CD4-positive, alpha-beta T cell treated with Interleukin-4 for 4 hours (primary cell): ENCODE measurements at places on chromosomes 5 and 9.
A peak's percentile ranks its signal among the peaks of the same experiment; 100 is the strongest.

- DNase-seq = no peak
Measured at GRCh38 chr5:168860081-168860480, 280.9 kb upstream of the PANK3 start.

- no peak for DNase-seq
Measured at GRCh38 chr5:172632346-172633092, 8.5 kb upstream of the NEURL1B start.

DNA sequence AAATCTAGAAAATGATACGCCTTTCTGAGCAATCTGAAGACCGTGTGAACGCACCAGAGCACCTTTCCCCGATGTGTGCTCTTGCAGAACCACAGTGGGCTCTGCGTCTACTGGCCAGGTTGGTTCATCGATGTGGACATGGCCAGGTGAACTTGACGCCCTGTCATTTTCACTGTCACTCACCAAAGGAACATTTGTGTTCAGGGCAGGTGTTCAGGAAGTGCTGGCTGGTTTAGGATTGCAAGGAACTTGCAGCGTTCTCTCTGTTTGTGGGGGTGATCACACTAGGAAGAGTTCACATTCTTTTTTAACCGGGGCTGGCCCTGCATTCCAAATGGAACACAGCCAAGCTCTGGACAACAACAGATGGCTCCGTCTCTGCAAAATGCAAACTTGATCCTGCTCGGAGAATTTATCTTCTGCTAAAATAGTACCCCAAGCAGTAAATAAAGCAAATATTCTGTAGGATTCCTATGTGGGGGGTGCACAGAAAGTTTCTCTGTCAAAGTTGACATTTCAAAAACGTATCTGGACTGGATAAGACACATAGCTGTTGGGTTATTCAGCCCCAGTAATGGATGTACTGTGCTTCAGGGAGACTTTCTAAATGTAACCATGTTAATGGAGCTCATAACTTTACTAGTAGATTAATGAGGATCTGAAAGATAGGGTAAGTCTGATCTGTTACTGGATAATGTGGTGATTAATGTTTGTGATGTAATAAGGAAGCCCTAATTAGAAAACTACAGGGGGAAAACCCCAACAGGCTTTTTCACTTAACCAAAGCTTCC, 45.7 kb upstream of the FANCC start:
- no peak for DNase-seq

GRCh38 chr9:76403352-76403751, 9.1 kb upstream of the RFK start:
- DNase-seq = peak; percentile 68

DNA sequence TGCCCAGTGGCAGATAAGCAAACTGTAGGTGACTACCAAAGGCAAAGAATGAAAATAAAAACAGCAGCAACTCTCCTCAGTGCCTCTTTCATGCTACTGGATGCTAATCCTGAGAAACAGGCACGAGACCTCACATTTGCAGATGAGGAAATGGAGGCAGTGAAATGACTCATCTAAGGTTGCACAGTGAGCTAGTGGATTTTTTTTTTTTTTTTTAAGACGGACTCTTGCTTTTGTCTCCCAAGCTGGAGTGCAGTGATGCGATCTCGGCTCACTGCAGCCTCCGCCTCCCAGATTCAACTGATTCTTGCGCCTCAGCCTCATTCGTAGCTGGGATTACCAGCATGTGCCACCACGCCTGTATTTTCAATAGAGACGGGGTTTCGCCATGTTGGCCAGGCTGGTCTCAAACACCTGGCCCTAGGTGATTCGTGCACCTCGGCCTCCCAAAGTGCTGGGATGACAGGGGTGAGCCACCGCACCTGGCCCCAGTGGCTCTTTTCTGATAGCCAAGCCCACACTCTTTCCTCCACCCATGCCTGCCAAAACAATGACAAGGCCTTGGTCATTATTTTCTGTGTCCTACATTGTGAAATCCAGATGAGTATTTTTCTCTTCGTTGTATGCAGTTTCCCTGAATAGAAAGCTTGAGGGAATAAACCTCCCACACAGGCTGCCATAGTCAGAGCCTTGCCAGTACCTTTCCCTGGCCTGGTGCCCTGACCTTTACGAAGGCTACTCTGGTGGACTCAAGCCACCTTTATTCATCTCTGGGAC, 19.2 kb downstream of the DOCK2 start:
- peak; percentile 46 for DNase-seq

DNA sequence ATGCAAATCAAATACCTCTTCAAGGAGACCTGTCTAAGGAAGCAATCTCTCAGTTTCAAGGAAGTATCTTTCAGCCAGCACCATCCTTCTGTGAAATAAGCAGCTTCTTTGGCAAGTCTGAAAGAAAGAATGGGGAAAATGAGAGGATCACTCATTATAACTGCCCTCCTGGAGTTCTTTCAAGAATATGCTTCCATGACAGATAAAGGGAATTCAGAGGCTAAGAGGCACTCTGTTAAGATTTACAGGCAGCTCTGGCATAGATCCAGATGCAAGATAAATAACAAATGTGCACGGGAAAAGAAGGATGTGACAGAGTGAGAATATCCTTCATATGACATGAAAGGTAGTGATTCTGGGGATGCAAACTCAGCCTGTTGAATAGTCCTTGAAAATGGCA, 348.2 kb upstream of the CCNG1 start:
- no peak for DNase-seq

- DNase-seq = no peak
Measured at GRCh38 chr9:97975376-97975775, 7.8 kb upstream of the ANP32B start.

DNA sequence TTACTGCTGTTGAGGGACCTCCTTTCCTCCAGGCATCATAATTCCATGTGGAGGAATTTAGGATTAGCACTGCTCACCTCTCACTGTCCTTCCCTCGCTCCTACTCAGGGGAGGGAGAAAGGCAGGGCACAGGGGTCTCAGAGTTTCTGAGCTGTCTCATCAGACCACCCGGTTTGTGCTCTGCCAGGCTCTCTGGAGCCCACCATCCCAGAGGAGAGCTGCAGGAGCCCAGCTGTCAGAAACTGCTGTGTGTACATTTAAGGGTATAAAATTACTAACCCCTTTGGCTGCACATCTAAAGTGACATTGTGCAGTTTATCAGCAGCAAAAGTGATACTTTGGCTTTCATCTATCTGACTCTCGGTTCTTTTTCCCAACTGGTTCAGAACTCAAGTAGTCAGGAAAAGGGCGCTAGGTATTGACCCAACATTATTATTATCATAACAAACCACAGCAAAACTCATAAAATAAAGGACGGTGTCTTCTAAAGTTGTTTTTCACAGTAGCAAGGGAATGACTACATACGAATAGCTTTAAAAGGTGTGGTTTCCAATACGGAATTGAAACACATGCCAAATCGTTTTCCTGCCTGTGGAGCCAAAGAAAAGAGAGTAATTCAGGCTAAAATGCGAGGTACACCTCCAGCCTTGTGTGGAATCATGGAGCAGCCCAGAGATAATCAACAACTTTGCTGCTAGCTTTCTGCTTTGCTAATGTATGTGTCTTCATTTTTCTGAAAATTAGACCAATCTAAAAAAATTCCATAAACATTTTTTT, 348.1 kb downstream of the TMEM167A start:
- DNase-seq = no peak

GRCh38 chr9:4137234-4137633, 162.6 kb downstream of the GLIS3 start:
- DNase-seq = no peak

DNA sequence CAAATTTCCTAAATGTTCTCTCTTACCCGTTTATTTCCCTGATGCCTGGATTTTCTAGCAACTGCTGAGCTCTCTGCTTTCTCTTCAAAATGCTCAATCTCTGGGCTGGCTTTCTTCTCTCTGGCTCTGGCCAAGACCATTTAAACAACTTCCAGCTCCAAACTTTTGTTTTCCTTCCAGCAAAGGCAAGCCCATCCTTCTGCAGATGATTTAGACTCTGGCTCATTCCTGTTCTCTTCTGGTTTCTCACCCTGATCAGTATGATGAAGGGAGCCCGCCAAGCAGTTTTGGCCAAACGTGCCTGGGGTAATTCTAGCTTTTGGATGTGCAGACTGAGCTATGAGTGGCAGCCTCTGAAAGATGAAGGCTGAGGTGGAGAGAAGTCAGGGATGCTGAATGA, 78.1 kb downstream of the HSPA4 start:
- DNase-seq = no peak

DNA sequence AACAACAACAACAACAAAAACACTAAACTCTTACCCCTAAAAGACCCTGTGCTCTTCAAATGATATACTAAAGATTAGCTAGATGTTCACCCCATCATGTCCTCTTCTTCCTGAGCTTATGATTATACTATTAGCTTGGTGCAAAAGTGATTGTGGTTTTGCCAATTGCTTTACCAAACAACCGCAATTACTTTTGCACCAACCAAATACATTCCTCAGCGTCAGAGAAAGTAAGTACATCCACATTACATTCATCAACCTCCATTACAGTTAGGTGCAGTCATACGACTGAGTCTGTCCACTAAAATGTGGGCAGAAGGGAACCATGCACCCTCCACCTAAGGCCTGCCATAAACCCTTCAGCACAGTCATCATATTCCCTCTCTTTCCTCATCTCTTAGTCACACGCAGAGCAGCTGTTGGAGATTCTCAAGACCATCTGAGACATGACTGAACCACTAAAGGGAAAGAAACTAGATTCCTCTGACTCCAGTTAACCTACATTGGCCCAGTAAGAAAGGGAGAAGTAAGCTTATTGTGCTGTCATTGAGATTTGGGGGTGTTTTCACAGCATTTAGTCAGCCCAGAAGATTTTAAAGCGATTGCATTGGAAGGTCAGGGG, 181.6 kb upstream of the TLE4 start:
- no peak for DNase-seq

DNA sequence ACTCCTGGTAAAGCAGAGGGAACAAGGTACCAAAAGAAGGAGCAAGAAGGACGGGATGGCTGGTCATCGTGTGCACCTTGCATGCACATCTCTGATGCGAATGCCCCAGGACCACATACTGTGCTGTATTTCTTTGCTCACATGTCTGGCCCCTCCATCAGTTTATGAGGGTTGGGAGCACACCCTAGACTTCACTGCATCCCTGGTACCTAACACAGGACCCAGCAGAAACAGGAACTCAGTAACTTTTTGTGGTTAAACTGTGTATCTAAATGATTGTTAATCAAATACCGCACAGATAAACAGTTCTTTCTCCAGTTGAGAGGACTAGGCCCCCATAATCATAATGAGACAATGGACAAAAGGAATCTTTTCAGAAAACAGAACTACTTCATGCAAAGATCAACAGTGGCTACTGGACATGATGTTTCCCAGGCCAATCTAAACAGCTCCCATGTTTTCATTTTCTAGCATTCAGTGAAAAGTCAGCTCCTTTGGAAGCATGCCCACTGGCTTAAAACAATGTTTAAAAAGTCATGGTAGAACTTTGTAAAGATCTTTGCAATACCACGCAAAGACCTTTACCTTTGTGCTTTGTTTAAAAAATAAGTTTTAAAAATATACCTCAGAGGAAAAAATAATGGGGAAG, 55.5 kb upstream of the IFNK start:
- DNase-seq = no peak

- no peak for DNase-seq
Measured at GRCh38 chr9:113397203-113397631, 3.9 kb downstream of the ALAD start.

- DNase-seq = no peak
Measured at GRCh38 chr5:38709678-38710306, 136.0 kb upstream of the OSMR start.

GRCh38 chr5:178322736-178323540, 90.3 kb upstream of the PHYKPL start:
- DNase-seq = no peak

- no peak for DNase-seq
Measured at GRCh38 chr9:131253891-131254491, 22.3 kb downstream of the FAM78A start.

DNA sequence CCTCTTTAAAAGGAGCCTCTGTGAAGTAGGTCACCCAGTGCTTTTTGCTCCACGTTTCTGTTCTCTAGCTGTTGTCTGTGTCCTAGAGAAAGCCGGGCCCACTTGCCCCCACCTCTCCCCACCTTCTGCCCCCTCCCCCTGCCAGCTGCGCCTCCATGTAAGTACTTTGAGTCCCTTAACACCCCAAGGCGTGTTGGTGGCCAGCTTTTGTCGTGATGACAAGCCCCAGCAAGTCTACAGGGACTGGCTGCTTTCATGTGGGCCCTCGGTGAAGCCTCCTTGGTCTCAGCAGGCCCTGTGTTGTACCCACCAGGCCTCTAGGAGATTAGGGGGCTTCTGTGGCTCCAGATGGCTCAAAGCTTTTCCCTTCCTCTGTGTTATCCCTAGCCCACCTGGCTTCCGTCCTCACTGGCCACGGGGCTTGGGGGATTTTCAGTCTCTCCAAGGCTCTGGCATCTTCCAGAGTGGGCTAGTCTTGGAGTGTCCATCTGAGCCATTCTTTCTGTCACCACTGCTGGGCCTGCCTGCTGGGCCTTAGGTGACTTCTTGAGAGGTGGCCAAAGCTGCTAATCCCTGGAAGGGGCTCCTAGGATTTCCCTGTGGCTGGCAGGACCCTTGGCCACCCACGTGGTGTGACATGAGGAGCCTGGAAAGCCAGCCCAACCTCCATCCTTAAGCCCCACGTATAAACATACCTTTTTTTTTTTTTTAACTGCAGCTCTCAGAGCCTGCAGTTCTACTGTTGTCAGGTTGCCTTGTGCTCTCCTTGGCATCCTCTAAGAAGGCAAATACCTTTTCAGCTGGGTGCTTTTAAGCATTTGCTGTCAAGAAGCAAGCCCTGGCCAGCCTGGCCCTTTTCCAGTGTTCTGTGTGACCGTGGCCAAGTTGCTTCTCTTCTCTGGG, 1.1 kb upstream of the NDST1 start:
- no peak for DNase-seq

GRCh38 chr9:34049630-34050384, 1.1 kb upstream of the UBAP2 start:
- DNase-seq = no peak

- DNase-seq = no peak
Measured at GRCh38 chr5:168950241-168950951, 350.5 kb downstream of the SLIT3 start.

GRCh38 chr5:169202969-169203368, 98.0 kb downstream of the SLIT3 start:
- DNase-seq = no peak

DNA sequence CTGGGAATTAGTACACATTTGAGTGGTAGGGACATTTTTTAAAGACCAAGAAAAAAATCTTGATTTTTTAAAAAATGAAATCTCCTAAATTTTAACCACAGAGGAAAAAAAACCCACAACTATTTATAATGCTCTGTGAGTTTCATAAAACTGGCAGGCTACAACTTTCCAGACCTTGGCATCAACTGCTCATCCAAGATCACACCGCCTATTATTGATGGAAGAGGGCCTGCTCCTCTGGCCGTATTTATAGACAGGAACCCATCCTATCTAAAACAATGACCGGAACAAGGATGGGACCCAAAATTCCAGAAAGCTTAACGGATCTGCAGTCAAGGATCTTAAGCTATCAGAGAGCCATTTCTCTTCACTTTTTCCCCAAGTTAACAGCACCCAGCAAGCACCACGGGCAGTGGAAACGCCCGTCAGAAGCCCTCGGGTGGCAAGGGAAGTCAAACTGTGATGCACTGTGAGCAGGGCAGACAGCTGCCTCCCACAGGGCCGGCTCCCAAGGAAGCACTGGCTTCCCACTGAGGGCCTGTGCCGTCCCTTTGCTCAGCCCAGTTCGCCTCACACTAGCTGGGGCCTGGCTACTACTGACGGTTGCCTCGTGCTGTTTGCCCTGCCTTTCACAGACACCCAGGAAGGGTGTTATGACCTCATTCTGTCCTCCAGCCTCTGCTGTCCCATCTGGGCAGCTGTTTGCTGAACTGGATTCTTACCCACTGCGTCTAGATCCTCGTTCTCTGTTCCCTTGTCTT, 62.8 kb downstream of the CDC14B start:
- no peak for DNase-seq
